ENCODE measurements at places on chromosomes 6 and 20. TPM values are rescaled to one million over a fixed set of nuclear protein-coding genes. Genes with fewer than 3 reads are reported as not detected.

Gene LHFPL5
- total RNA-seq: not detected

Gene WFDC12
- total RNA-seq: not detected

Gene NINL
- 10.7 TPM for total RNA-seq

Gene PPP1R16B
- 6.8 TPM for total RNA-seq

Gene MUC22
- 0.19 TPM for total RNA-seq

Gene SLC22A7
- not detected for total RNA-seq

Gene TBX18
- 5.5 TPM for total RNA-seq

Gene MYBL2
- 0.78 TPM for total RNA-seq

Gene SPATA25
- 1.7 TPM for total RNA-seq

Gene CCN6
- not detected for total RNA-seq

Gene TAGAP
- 1.1 TPM for total RNA-seq

Gene ADGB
- not detected for total RNA-seq

DNA sequence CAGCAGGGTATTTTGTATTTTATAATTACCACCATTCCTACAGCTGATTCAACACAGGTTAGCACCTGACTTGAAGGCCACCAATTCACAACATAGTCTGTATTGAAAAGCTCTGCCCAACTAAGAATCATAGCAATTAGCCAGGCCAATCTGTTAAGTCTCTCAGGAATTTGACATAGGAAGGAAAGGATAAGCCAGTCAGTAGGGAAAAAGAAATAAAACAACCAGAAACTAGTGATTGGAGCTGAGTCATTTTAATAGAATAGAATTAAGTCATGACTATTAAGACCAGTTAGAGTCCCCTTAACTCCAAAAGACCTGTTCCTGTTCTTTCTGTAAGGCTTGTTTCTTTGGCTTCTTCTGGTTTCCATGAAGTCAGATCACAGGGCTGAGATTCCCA lies 8.1 kb downstream of the RANBP9 start:
- no peak for DNase-seq

- DNase-seq: no peak
These were observed 916.0 kb upstream of the EYS start for GRCh38 chr6:66623050-66623449.

DNA sequence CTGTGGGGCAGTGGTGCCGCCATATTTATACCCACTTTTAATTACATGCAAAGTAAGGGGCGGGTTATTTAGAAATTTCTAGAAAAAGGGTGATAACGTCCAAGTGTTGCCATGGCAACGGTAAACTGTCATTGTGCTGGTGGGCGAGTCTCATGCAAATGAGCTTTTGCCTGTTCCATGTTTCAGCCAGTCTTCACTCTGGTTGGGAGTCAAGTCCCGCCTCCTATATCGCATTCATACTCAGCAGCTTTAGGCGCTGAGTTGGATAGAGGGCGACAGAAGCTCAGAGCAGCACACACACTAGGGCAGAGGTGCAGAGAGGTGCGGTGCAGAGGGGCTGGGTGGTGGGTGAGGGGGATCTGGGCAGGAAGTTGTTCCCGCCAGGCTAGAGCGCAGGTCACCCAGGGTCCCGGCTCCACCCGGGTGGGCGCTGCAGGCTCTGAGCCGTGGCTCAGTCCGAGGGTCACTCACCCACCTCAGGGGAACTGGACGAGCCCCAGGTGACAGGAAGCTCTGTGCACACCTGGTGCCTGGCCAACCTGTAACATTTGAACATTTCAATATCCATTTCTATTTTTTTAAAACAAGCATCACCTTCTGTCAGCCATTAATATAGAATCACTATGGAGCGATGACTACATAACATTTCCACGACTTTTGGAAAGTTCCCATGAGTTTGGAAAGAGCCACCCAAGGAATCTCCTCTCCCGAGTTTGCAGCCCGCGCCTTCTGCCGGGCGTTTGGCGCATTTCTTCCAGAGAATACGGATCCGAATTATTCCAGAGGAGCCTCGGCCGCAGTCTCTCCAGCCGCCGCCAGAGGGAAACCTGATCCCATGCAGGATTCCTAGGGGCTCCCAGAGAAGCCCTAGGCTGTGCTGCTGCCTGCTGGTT lies 89.1 kb upstream of the PHACTR3 start:
- peak; percentile 83 for DNase-seq

DNA sequence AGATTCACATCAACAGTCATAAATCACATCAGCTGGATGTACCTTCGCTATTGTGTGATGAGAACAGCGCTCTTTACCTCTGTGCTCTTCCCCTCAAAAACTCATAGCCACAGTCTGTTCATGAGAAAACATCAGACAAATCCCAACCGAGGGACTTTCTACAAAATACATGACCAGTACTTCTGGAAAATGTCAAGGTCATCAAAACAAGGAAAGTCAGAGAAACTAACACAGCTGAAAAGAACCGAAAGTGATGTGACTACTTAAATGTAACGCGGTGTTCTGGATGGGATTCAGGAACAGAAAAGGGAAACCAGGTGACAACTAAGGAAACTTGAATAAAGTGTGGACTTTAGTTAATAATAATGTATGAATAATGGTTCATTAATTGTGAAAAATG lies 112.0 kb upstream of the CBLN4 start:
- no peak for DNase-seq

GRCh38 chr6:106767271-106767670 lies 137.9 kb downstream of the QRSL1 start:
- DNase-seq: no peak

GRCh38 chr20:64044484-64045247 lies 4.8 kb downstream of the SOX18 start:
- no peak for DNase-seq

- no peak for DNase-seq
These were observed 411.2 kb downstream of the EYS start for GRCh38 chr6:65295812-65296211.

DNA sequence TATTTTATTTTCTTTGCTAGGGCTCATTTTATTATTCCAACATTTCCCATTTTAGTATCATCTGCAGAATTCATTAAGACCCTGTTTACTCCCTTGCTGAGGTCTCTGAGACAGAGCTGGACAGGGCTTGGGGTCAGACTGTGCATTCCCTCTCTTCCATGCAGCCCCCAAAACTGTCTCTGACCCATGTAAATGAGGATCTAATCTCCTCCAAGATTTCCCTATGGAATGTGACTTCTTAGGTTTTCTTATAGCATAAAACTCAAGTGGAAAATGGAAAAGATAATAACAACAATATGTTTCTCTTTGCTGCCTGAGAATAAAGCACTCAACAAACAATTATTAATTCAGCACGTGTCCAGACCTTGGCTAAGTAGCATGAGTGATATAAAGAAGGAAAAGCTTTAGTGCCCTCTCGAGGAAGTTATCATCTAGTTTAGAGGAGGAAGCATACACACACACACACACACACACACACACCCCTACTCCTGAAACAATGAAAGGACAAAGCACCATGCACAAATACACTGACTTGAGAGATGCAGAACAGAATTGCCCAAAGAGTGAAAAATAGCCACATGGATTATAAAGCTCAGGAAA lies 815.5 kb downstream of the BCKDHB start:
- no peak for DNase-seq

DNA sequence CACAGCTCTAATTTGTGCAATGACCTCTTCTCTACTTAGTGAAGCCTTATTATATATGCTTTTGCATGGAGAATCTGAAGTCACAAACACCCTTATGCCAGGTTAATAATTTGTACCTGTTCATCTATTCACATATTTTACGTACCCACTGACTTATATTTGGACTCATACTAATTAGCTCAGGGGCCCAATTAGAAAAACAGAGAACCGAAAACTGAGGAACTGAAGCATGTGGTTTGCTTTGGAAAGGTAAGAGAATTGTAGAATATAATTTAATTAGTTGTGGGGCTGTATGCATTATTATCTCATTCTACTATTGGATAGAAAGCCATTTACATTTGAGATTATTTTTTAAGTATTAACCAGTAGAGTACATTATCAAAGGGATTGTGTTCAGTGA lies 805.9 kb upstream of the CITED2 start:
- DNase-seq: no peak

- DNase-seq: no peak
These were observed 37.1 kb downstream of the SLC17A1 start for GRCh38 chr6:25794784-25795183.

GRCh38 chr20:49433333-49433732 lies 49.1 kb downstream of the KCNB1 start:
- DNase-seq: no peak

DNA sequence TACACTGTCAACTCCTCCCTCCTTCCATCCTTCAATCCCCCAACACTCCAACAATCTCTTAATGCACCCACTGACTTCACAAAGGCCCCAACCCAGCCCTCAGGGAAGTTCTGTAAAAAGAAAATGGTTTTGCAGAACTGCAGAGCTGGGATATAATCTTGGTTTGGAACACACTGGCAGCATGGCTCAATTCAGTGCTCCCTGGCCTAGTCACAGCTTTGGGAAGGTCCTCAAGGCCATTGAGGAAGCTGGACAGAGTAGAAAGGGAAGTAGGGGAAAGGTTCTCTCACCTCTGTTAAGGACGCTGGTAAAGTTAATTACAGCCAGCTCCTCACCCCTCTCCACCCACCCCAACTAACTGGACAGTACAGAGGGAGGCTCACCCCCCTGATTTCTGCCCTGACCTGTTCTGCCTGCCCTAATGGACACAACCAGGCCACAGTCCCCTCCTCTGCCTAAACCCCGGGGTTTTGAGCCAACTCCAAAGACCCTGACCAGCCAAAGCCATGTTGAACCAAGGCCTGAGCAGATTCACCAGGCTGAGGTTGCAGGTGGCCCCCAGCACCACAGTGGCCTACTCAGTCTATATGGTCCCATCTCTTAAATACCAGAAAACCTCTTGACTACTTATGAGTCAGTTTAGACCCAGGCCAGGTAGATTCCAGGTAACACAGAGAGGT lies 49.2 kb downstream of the MAFB start:
- DNase-seq: no peak

DNA sequence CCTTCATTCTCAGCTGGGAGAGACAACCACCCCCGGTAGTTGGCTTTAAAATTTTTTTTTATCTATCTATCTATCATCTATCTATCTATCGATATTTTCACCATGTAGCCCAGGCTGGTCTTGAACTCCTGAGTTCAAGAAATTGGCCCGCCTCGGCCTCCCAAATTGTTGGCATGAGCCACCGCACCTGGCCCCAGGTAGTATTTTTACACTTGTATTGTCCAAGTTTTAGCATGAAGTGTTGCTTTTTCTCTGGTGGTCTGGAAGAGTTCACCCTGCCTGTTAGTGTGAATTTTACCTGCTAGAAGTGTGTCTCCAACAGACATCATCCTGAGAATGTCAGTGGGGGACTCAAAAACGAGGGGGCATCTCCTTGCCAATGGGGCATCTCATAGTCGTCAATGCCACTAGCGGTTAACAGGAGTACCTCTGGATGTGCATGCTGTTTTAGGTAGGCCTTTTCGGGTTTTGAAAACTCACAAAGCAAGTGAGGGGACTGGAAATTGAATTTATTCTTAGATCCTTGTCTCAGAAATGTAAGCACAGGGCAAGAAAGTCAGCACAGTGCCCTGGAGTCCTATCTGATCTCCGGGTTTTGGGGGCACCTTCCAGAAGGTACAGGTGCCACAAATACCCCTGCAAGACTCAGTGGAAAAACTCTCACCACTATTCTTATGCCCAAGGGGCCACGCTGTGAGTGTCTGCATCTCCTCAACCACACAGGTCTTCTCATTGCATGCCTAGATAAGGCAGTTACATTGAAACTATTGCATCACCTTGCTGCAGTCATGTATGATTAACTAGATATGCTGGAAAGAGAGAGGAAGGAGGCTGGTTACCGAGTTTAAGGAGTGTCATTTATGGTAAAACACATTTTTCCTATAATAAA lies 37.1 kb downstream of the TNFAIP3 start:
- DNase-seq: no peak

GRCh38 chr6:83476971-83477370 lies 35.4 kb upstream of the PRSS35 start:
- DNase-seq: no peak

DNA sequence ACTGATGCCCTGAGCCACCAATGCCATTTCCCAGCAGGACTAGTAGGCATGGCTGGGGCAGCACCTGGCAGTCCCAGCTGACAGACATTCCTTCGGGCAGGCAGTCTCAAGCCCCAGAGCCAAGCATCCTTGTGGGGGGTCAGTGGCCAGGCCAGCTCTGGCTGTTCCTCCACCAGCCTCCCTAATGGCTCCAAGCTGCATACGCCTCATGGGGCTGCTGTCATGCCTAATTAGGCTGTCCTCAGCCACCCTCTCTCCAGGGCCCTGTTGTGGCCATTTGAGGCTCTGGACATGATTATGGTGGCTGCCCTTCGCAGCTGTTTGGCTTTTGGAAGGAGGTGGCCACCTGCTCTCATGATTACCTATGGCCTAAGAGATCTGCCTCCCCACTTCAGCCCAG lies 79.4 kb downstream of the DLGAP4 start:
- DNase-seq: no peak

DNA sequence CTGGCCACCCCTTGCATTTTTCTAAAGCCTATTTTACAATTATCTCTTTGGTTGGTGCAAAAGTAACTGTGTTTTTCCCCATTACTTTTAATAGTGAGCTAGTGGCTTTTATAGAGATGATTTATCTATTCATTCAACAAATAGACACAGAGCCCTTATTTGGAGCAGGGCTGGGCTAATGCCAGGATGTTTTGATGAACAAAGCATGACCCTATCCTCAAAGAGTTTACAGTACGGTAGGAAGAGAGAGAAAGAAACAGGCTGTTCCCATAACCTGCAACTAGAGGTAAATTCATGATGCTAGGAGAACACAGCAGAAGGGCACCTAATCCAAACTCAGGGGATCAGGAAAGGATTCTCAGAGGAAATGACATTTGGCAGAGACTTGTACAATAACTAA lies 37.3 kb upstream of the UST start:
- DNase-seq: no peak

DNA sequence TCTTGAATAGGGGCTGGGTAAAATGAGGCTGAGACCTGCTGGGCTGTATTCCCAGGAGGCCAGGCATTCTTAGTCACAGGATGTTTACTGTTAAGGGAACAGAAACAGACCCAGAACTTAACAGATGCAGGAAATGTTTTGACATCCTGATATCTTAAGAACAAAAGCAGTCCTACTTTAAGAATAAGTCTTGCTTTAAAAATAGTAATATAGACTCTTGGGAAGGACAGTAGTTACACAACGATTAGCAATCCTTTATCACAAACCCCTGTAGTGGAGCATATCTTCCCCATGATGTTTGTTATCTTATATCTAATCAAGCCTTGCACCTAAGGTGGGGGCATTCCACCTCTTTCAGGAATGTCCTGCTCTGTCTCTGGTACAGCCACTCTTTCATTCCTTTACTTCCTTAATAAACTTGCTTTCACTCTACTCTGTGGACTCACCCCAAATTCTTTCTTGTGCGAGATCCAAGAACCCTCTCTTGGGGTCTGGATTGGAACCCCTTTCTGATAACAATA lies 493.7 kb upstream of the SULF2 start:
- no peak for DNase-seq

- DNase-seq: no peak
These were observed 32.2 kb upstream of the SNAP91 start for GRCh38 chr6:83741089-83741488.

DNA sequence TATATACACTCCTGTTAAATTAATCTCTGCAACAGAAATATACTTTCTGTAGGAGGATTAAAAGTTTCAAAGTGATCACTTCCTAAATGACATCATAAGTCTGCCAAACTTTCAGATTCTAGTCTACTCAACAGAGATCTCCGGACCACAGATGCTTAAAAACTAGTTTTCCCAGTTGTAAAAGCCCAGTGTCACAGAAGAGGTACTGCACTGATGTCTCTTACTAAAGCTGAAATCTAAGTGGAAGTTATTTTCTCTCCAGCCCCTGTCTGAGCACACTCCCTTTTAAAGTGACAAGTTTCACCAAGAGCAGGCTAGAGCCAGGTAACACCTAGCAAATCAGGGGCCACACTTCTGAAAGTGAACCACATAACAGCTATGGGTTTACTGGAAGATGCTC lies 71.6 kb upstream of the DST start:
- DNase-seq: no peak

- DNase-seq: no peak
These were observed 52.5 kb upstream of the SLC22A16 start for GRCh38 chr6:110528930-110529325.

Measured in Right ventricle myocardium superior (tissue), 1 donor.